Hepatic stellate cell (primary cell): ENCODE measurements at places on chromosomes 3 and 15.

- DNase-seq, result no peak
These were observed 97.9 kb upstream of the GALNT15 start for GRCh38 chr3:16076564-16076963.

- DNase-seq, result peak; percentile 44
These were observed 7.8 kb downstream of the XPC start for GRCh38 chr3:14170531-14171159.

GRCh38 chr3:142251951-142252350 lies 26.6 kb upstream of the GK5 start:
- DNase-seq, result no peak

DNA sequence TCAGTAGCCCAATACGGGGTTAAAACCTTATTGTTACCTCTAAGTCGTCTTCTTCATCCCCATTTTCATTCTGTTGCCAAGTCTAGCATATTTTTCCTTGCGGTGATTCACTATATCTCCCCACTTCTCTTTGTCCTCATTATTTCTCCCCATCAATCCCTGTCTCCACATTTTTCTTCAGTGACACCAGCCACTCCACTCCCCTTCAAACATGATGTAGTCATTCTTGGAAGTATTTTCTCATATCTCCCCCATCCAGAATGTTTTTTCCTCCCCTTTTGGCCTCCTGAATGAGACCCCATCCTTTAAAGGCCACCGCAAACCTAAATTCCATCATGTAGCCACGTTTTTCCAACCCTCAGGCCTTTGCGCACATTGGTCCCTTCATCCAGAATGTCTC lies 105.9 kb downstream of the TOP2B start:
- no peak for DNase-seq

GRCh38 chr3:19012846-19013245 lies 135.5 kb upstream of the KCNH8 start:
- DNase-seq, result no peak

GRCh38 chr3:183862610-183863009 lies 22.1 kb downstream of the PARL start:
- DNase-seq, result no peak
